Stimulated activated CD8-positive, alpha-beta memory T cell treated with anti-CD3 and anti-CD28 coated beads, Interleukin-15, amount 100 ng/mL, for 1 hour (primary cell): ENCODE measurements at places on chromosomes 7 and 10.

DNA sequence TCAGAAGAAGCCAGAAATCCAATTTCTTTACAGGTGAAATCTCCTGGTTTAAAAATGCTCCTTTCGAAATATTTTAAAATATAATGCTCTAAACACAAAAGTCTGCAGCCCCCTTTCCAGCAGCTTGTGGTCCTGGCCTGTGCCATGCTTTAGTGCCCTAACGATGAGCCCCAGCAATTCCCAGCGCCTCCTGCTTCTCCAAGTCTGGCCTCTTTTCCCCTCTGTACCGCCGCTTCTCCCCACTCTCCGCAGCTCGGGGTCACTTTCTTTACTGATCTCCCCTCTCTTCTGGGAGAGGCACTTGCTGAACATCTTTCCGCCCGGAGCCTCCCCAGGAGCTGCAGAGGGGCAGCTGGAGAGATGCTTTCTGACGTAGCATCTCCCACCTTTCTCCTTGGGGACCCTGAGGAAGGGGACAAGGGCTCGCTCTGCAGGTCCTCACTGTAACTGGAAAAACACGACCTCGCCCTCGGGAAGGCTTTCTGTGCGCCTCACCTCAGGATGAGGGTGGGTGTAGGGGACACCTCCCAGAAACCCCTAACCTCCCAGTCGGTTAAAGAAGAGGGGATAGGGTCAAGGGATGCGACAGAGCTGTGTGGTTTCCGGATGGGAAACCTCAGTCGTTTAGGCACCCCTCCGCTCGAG, 565 bp upstream of the INA start:
- DNase-seq: no peak

DNA sequence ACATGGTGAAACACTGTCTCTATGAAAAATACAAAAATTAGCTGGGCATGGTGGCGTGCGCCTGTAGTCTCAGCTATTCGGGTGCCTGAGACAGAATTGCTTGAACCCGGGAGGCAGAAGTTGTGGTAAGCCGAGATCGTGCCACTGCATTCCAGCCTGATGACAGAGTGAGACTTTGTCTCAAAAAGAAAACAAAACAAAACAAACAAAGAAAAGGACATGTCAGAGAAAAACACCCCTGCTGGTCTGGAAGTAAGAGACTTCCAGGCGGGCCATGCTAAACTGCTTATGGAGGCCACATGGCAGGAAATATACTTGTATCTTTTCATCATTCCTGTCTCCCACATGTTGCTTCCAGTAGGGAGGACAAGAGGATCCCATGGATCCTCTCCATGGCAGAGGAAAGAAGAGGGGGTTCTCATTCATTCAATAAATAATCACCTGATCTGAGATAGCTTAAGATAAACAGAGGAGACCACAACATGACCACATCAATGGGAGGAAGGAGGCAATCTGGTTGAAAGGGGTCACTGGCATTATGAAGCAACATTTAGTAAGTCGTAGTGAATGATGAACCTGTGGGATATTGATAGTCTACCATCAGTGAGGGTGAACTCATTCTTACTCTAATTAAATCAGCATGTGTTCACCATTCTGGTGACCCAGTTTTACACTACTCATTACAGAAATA, 60.5 kb upstream of the ZNF138 start:
- DNase-seq: no peak

DNA sequence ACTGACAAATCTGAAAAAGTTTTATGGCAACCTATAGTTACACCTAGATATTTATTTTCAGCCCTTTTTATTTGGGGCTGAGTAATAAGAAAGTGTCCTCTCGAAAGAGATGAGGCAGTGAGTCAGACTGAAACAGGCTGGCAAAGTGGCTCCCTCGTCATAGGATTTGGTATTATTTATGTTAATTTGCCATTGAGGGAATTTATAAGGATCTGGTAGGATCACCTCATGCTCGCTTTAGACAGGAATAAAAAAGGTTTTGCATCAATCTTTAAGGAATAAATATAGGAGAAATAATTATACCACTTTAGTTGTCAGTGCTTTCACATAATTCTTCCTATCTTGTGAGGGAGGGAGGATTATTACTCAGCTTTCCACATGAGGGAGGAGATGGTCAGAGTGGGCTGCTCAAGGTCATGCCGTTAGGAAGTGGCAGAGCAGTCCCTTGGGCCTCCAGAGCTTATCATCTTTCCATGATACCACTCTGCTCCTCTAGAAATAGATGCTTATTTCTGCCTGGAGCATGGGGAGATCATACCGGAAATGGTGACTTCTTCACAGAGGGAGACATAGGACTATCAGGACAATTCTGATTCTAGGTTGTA, 356.8 kb downstream of the GPR158 start:
- DNase-seq: no peak

- DNase-seq: no peak
Measured at GRCh38 chr10:80474941-80475340, 20.8 kb downstream of the TSPAN14 start.

GRCh38 chr7:157614457-157615020, 277.7 kb downstream of the DNAJB6 start:
- DNase-seq: no peak

DNA sequence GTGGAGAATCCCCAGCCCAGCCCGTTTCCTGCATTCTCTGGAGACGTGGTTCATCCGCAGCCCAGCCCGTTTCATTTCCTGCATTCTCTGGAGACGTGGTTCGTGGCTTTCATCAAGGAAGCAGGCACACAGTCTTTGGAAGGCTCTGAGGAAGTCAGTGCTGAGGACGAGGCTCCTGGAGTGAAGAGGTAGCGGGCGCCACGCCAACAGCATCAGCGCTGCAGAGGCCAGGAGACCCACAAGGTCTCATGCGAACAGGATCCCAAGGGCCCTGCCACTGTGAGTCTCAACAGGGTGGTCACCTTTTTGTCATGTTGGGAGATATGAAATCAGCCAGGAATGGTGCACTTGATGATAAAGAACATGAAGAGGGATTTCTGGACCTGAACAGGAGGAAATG, 12.4 kb upstream of the TCERG1L start:
- DNase-seq: no peak

GRCh38 chr10:98611436-98611835, 164.7 kb upstream of the HPS1 start:
- no peak for DNase-seq

GRCh38 chr10:30701451-30702173, 72.1 kb upstream of the LYZL2 start:
- DNase-seq: no peak

GRCh38 chr7:92809397-92809759, 27.0 kb downstream of the CDK6 start:
- DNase-seq: no peak

- DNase-seq: no peak
Measured at GRCh38 chr7:131948434-131949053, 392.1 kb upstream of the PODXL start.

DNA sequence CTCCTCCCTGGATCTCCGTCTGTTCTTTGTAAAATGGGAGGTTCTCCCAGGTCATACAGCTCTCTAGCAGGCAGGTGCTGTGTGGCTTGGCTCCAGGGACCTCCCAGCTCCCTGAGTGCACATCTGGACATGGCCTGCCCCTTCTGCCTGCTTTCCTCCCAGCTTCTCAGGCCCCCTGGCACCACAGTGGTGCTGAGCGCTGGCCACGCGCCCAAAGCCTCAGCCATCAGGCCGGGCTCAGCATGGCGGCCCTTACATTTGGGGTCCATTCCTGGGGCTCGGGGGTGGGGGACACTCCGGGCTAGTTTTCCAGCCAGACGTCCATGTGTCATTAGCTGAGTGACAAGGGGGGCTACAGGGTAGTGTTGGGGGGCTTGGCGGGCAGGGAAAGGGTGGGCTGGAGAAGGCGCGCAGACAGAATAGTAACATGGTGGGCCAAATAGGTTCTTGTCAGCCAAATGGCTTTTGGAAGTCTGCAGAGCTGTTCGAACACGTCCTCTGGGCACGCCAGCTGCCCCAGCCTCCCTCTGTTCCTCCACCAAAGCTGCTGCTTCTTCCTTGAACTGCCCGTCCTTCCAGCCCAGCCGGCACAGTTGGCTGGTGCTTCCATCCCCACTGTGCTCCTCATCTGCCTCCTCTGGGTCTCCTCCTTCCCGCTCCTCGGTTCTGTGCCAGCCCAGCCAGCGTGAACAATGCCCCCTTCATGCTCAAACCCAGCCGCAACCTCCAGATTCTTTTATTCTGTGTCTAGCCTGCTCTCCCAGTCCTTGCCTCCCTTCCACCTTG, 65.9 kb downstream of the GOLGA7B start:
- no peak for DNase-seq

GRCh38 chr7:158042156-158042880, 545.3 kb downstream of the PTPRN2 start:
- DNase-seq: no peak

- no peak for DNase-seq
Measured at GRCh38 chr10:25704622-25705021, 229.4 kb upstream of the MYO3A start.

DNA sequence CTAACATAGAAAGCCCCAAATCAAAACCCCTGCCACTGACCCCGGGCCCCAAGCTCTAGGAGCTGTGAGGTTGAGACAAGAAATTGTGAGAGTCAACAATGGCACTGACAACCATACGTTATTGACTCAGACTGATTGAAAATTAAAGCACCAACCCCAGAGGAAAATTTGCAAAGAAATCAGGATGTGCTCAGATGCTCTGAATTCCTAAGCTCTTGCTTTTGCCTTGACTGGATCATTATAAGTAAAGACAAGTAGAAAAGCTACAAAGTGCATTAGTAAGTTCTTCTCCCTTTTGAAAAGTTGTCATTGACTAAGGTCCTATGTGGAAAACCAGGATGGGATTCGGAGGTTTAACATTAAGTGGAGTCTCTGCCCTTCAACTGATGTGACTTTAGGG, 130.2 kb downstream of the SAMD9 start:
- no peak for DNase-seq

DNA sequence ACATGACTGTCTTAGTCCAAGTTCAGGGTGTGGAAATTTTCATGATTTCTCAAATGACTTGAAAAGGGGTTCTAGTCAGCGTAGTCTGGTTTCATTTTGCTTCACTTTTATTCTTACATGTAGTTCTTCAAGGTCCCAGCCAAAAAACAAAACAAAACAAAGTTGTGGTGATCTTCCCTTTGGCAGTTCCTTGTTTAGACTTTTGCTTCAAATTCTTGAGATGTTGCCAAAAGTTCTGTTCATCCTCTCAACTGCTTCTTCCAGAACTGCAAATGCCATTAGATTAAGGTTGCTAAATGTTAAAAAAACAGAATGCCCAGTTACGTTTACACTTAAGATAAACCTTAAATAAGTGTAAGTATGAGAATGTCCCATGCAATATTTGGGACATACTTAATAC, 370.8 kb upstream of the LRRTM3 start:
- DNase-seq: no peak

GRCh38 chr10:132141526-132142395, 45.0 kb upstream of the DPYSL4 start:
- no peak for DNase-seq

GRCh38 chr10:59098831-59099452, 77.5 kb upstream of the PHYHIPL start:
- DNase-seq: no peak

DNA sequence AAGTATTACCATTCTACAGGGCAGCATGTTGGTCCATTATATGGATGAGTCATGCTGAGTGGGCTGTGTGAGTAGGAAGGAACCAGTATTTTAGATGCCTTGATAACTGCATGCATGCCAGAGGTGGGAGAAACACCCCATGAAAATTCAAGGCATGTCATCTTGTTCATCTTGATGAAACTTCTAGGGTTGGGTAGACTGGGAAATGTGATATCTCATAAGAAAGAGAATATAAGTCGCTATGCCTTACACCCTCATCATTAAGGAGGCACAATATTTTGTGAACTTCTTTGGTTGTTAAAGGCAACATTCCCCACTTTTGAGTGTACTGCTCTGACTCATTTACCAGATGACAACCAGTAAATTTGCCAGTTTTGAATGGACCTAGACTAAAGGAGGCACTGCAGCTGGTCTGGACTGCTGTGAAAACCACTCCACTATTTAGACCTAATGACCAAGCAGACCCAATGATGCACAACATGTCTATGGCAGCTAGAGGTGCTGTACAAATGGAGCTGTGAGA, 48.0 kb downstream of the ZNF365 start:
- no peak for DNase-seq

DNA sequence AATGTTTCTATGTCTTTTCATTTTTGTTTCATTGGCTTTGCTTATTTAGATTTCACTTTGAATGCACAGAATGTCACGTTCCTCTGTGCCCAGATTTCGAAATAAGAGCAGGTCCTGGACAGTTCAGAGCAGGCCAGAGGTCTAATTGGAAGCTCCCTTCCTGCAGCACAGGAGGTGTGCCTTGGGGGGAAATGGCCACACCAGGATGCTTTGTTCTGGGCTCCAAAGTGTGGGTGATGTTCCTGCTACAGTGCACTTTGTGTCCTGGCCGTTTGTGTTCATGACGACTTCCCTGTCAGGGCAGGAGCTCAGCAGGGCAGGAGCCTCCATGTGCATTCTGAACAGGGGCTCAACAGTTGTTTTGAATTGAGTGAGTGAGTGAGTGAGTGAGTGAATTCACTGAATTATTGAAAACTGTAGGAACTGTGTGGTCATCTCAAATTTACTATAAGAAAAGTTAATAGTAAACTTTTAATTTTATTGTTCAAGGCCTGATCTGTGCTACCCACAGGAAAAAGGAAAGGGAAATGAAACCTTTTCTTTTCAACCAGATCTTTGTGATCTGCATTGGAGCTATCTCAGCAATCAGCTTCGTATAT, 109.5 kb upstream of the GJD4 start:
- DNase-seq: no peak

DNA sequence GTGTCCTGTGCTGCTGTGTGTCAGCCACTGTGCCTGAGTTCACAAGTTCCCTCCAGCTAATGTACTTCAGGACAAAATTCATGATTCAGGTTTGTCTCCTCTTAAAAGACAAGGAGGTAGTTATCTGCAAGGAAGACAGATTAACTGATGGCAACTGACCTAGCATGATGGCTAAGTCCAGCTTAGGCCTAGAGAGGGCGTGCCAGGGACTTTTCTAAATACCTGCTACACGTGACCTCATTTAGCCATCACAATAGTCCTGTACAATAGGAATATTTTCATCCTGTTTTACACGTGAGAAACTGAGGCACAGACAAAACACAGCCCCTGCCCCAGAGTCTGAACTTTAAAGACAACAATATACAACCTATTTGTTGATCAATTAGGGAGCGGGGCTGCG, 275.7 kb downstream of the XPNPEP1 start:
- DNase-seq: no peak

DNA sequence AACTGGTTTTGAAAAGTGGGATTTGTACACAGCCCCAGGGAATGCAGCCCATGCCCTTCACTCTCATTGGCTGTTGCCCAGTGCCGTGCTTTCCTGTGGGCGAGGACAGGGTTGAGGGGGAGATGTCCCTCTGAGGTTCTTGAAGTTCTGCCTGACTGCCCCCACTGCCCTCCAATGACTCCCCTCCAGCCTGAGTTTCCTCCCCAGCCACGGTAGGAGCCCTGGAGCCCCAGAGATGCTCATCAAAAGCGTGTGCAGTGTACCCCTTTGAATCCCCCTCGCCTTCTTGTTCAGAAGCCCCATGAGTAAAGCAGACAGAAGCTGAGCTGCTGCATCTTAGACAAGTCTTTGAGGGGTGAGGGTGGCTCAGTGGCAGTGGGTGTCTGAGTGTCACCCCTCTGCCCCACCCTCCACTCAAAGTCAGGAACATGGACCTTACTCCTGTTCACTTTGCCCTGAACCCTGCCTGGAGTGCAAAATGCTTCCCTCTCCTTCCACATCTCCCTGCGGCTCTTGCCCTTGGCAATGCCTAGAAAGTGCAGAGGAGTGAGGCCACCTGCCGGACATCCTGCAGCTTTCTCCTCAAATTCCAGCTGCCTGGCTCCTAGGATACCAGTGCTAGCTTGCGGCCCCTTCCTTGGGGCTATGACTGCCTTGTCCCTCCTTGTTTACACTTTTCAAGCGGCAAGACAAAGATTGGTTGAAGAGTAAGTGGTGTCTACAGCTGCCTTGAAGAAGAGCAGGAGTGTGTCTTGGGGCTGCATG, 19.9 kb downstream of the FAM241B start:
- DNase-seq: no peak
